D341Med (cell line): ENCODE measurements at places on chromosomes 7 and 10.

DNA sequence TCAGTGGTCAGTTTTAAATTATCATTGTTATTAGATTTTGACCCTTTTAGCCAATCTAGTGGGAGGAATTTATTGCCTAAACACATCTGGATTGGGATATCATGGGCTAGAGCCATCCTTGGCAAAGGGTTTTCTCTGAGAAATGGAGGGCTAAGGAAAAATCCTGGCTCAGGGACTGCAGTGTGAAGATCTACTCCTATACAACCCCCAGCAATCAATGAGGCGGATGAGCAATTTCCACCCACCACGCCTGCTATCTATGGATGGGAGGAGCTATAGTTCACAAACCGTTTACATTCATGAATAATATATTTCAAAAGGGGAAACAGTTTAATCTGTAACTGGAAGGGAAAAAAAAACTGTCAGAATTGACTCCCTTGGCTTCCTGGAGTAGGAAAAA lies 2.7 kb downstream of the CAV1 start:
- DNase-seq: no peak

DNA sequence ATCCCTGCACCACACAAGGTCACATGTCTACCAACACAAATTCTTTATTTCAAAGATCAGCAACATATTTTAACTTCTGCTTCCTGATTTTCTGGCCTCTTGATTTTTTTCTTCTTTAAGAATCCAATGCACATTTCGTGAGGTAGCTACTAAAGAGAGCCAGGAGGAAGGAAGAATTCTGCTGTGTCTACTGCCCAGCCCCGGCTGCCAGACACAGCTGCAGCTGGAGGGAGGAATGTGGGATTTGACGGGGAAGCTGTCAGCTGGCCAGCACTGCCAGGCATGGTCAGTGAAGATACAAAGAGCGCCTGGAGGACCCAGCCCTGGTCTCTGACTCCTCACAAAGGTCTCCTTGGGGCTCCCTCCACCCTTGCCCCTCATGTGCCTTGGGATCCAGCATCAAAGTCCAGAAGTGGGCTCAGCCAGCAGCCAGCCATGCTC lies 6.9 kb upstream of the AOC1 start:
- no peak for DNase-seq

GRCh38 chr10:29746080-29746797 lies 111.5 kb upstream of the SVIL start:
- DNase-seq: no peak

- no peak for DNase-seq
Measured at GRCh38 chr7:44845451-44845850, 2.4 kb downstream of the H2AZ2 start.
